T-helper 2 cell (primary cell): ENCODE measurements at places on chromosomes 11 and 22.

DNA sequence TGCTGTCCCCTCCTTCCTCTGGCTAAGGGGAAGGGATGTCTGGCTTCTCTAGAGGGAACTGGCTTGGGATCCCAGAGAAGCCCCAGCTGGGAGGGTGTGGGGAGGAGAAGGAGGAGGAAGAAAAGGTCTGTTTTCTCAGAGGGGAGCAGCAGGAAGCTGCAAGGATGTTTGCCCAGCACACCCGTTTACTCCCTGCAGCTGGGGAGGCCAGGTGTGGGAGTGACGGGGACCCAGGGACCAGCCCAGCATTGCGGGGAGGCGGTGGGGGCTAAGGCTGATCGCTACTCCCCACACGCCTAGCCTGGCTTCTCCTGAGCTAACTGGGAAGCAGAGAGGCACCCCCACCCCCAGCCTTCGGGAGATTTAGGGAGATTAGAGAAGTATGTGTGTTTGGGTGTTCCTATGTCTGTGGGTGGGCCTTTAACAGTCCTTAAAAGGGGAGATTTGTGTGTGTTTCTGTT is 3.9 kb downstream of the CREB3L1 start:
- DNase-seq: no peak

GRCh38 chr11:33920838-33921613 is 29.1 kb upstream of the LMO2 start:
- no peak for DNase-seq

- peak; percentile 50 for DNase-seq
Observed at GRCh38 chr22:50252082-50253045, 1.3 kb upstream of the HDAC10 start.

DNA sequence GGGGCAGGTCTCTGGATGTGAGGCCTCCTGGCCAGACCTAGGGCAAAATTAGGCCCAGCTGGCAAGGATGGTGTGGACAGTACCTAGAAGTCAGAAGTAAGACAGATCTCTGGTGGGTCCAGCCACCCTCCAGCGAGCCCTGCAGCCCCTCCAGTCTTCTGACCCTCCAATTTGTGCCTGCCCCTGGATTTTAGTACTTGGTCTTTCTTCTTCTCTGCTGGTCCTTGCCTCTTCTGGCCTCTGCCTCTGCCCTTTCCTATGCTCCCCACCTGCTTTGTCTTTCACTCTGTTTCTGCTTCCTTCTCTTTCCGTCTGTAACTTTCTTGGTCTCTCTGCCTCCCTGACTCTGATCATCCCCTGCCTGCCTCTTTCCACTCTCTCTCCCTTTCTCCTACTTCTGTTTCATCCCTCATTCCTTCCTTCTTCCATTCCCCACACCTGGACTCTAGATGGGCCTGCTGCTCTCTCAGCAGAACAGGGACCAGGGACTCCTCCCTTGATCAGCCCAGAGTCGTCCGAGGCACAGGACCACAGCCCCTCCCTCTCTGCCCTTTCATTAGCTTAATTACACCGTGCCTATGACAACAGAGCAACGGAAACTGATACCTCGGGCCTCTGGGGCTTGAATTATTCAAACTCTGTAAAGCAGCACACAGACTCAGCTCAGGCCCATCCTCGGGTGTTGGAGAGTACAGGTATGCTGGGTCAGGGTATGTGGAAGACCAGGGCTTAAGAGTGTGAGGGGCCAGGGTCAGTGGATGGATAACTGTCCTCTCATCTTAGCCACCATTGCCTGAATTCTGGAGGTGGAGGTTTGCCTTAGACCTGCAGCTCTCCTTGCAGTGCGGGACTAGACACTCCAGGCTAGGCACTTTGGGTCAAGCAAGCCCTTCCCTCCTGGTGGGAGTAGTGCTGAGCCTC is at the start of gene CHRNA10:
Gene CHRNA10, minus strand, starts transcription at position 51 of the 921 bp plus-strand sequence. CDS start 72 bp downstream, outside the sequence.
- no peak for DNase-seq

DNA sequence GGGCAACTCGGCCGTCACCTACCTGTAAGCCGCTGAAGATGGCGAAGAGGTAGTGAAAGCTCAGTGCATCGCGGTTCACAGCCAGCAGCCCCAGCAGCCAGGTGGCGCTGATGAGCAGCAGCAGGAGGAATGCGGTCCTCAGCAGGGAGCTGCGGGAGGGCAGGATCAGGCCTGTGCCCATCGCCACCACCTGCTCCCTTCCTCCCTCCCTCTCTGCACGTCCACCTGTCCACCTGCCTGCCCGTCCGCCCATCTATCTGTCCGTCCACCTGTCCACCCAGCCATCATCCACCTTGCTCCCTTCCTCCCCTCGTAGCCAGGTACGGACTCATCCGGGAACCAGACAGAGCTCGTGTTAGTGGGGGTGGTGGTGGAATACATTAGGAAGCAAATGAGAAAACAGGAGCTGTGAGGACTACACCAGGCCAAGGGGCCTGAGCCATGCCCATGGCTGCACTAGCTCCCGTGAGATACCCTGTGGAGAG is 32.2 kb downstream of the TRMU start:
- DNase-seq: peak; percentile 59

DNA sequence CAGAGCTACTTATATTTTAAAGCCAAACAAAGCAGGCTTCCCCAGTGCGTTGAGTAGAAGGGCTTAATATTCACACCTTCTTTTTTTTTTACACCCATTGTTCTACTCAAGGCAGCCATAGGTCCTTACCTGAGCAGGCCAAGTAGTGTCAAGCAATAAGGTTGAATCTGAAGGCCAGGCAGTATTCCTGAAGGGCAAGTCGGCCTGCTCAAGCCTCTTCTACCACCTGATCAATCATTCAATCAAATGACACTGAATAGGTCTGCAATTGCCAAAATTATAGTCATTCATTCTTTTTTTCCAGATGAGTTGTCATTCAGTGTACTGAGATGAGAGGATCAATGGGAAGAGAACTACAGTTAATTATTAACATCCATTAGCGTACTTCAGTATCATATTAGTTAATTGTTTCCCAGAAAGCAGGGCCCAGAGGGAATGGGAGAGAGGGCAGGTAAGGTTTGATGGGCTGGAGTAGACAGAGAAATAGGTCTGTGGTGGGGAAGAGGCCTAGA is 11.9 kb upstream of the PPP2R1B start:
- no peak for DNase-seq

- DNase-seq: no peak
Observed at GRCh38 chr11:64035576-64035975, at the start of gene FLRT1. FLRT1 (plus strand) TSS chr11:64035931; CDS start chr11:64116268, 80,337 bp downstream.

DNA sequence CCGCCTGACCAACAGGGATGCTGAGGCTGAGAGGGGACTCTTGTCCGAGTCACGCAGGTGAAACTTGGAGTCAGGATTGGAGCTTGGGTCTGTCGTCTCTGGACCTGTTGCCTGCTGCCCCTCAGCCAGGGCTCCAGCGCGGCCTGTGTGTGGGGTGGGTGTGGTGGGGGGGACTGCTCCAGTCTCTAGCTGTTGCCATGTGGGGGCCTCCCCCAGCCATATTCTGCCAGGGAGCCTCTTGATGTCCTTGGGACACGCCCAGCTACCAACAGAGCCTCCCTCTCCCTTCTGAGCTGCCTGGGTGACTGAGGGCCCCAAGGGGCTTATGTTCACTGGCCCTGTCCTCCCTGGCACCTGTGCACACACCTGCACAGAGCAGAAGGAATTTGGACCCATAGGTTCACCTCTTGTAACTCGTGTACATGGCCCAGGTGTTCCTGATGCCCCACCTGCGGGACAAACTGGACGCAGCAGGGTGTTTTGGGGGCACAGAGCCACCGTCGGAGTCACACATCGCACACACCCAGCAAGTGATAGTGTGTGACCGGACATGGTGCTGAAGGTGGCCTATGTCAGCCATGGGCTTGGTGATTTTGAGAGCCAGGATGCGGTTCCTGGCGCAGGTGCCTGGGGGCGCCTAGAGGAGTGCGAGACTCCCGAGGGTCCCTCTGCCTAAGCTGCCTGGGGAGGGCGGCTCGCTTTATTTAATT is 252.3 kb downstream of the TBC1D22A start:
- no peak for DNase-seq

- no peak for DNase-seq
Observed at GRCh38 chr11:2746401-2747247, 46.8 kb upstream of the KCNQ1OT1 start.

DNA sequence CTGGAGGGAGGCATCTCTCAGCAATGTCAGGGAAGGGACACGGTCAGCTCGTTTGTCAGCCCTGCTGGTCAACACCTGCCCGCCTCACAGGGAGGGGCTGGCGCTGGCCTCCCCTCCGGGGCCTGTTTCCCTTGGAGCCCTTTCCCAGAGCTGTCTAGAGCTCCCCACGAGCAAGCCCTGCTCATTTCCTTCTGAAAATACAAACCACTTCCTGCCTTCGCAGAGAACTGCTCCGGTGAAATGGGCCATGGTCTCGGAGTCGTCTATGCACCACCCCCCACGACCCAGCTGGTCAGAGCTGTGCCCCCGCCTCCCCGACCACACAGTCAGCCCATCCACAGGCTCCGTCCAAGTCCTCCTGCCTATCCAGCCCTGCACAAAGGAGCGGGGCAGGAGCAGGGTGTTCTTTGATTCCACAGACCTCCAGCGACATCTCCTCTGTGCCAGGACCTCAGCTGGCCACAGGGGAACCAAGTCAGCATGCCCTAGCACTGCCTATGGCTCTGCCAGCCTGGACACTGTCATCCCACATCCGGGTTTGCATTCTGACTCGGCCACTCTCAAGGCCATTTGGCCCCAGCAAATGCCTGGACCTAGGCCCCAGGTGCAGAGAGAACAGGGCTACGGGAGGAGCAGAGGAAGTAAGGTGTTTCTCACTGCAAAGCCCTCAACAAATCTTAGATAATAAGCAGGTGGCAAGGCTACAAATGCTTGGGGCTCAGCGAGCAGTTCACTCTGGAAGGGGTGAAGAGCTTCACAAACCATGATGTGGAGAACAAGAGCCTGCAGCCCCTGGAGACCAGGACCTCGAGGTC is 82.1 kb upstream of the WNT11 start:
- DNase-seq: peak; percentile 26

DNA sequence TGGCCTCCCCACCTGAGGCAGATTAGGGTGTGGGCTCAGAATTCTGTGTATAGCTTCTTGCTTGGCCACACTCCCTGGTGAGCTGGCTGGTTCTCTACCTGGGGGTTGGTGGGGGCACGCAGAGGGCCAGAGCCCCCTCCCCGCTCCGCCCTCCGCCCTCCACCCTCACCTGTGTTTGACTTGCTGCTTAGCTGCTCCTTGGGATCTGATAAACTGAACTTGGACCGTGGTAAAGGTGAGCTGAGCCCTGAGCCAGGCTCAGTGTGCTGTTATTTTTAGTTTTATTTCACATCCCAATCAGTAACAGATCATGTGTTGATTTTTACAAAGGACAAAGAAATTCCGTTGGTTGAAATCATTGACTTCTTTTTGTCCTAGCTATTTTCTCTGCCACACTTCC is 2.0 kb downstream of the OVOL1 start:
- DNase-seq: no peak

DNA sequence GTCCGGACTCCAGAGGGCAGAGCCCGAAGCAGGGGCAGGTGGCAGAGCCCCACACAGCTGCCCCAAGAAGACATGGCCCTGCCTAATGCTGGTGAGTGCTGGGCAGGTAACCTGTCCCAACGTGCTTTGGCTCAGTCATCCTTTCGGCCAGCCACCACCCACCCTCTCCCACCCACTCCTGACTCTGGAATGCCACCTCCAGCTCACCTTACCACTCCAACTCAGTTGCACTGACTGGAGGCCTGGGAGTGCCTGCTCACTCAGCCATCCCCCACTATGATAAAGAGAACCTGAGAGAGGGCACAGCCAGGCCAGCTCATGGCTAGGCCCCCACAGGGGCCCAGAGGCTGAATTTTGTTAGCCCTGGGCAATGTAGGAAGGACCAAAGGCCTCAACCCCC is 53.8 kb upstream of the MPEG1 start:
- DNase-seq: no peak

- DNase-seq: no peak
Observed at GRCh38 chr22:46577368-46578249, 40.2 kb upstream of the CELSR1 start.

DNA sequence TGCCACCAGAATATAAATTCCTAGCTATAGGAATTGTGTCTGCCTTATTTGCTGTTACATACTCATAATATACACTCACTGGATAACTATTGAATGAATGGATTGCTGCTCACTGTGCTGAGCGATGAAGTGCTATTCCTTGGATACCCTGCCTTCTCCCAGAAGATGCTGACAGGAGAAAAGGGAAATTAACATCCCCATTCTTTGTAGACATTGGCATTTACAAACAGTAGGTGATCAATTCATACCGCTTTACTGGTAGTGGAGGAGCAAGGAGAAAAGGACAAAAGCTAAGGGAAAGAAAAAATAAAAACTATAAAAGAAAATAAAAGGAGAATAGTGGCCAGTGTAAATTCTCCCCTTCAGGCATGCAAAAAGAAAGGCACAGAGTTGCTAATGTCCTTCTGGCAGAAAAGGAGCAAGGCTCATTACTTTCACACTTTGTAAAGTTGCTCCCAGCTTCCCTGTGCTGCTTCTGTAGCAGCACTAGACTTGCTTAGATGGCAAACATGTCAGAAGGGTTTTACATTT is 183.0 kb downstream of the LUZP2 start:
- DNase-seq: no peak

- DNase-seq: no peak
Observed at GRCh38 chr11:130675917-130676316, 227.5 kb downstream of the ADAMTS15 start.

GRCh38 chr11:18371279-18371678 is 23.1 kb upstream of the LDHA start:
- no peak for DNase-seq

GRCh38 chr11:8671193-8671612 is 11.3 kb downstream of the TRIM66 start:
- no peak for DNase-seq

DNA sequence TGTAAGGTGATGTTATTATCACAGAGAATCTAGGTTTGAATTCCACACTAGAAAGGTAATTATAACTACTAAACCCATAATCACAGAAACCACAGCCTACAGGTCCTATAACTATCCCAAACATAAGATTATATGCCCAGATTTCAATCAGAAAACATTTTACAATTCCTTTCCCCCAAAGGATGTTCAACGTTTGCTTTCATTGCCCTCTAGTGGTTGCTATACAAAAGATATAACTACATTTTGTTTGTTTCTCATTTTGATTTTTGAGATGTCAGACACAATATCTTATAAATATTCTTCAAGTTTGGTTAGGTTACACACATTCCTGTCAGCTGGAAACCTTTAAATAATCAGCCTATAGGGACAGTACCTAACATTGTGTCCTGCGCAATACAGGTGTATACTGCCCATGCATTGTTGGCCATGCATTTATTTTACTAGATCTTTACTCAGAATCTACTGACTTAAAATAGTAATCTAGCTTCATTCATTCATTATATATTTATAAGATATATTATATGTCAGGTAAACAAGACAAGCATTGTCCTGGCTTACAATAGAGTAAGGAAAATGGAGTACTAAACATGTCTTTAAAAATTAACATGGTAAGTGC is 530.5 kb upstream of the CCDC90B start:
- no peak for DNase-seq

GRCh38 chr11:117097389-117098268 is 599 bp downstream of the SIK3 start:
- no peak for DNase-seq

GRCh38 chr11:63779039-63779438 is 10.5 kb upstream of the ZFTA start:
- DNase-seq: no peak
